ENCODE measurements at places on chromosomes 12 and 14.

DNA sequence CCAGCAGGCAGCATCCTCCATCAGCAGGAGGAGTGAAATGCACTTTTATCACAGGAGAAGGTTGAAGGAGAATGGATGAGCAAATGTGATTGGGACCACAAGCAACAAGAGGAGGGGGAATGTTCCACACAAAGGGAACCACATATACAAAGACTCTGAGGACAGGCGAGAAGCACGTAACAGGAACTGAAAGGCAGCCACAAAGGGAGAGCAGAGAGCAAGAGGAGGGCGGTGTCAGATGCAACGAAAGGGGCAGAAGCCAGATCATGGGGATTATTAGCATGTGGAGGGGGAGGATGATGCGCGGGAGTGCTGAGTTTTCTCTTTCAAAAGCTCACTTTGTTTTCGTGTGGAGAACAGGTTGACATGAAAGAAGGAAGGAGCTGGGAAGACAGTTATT lies 241.1 kb downstream of the SPTSSA start:
- DNase-seq: no peak

- peak; percentile 39 for DNase-seq
Measured at GRCh38 chr12:96907671-96908422, 790 bp downstream of the NEDD1 start.

GRCh38 chr14:55085060-55085660 lies 33.7 kb downstream of the MAPK1IP1L start:
- no peak for DNase-seq

DNA sequence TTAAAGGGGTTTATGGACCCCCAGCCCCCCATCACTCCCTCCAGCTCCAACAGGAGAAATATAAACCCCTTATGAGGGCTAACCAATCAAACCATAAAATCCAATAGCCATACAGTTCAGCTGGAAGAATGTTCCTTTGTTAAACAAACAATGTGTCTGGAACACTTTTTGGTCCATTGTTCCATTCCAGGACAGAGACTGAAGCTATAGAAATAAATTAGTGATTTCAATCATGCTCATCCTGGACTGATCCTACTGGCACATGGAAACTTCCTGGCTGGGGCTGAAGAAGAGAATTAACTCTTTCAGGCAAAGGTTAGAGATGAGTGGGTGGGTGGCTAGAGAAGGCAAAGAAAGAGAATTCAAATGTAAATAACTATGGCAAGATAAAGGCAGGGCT lies 63.4 kb downstream of the ANO2 start:
- DNase-seq: no peak

GRCh38 chr14:105150368-105151083 lies 18.1 kb downstream of the JAG2 start:
- DNase-seq: no peak

GRCh38 chr12:132429946-132430643 lies 59.9 kb upstream of the FBRSL1 start:
- DNase-seq: no peak

DNA sequence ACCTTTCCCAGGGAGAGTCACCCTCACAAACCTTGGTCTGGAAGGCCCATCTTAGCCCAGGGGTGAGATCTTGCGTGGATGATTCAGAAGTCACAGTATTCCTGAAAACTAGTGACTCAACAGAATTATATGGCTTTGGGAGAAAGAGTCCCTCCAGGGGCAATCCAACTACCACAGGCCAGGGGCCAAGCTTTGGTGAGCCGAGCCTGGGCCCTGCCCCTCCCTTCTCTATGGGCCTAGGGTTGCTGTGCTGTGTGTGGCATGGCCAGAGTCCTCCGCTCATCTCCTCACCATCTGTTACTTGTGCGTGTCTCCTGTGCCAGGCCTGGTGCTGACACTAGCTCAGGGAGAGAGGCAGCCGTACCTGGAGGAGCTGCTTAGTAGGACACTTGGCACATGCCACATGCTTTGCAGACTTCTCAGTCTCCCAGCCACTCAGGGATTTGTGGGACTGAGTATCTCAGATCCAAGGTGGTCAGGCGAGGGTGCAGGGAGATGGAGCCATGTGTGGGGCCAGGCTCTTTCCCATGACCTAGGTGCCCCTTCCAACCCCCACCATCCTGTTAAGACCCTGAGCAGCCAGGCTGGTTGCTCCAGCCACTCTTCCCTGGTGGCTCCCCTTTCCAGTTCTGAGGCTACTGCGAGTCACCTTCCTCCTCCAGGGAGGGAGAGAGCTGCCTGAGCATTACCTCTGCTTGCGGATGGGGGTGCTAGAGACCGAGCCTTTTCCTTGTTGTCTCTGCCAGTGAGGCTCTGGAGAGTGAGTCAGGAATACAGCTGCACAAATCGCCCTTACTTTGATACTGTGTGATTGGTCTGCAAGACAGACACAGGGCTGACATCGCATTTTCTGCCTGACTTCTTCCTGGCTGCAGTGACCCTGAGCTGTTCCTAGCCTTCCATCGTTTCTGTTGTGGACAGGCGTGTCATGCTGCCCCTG lies 94.1 kb downstream of the SLC25A47 start:
- DNase-seq: peak; percentile 95

- DNase-seq: no peak
Measured at GRCh38 chr12:108441549-108441948, 73.5 kb upstream of the FICD start.

- peak; percentile 22 for DNase-seq
Measured at GRCh38 chr14:61033054-61033453, 52.0 kb downstream of the SLC38A6 start.

GRCh38 chr14:88505621-88506020 lies 49.2 kb downstream of the PTPN21 start:
- no peak for DNase-seq

DNA sequence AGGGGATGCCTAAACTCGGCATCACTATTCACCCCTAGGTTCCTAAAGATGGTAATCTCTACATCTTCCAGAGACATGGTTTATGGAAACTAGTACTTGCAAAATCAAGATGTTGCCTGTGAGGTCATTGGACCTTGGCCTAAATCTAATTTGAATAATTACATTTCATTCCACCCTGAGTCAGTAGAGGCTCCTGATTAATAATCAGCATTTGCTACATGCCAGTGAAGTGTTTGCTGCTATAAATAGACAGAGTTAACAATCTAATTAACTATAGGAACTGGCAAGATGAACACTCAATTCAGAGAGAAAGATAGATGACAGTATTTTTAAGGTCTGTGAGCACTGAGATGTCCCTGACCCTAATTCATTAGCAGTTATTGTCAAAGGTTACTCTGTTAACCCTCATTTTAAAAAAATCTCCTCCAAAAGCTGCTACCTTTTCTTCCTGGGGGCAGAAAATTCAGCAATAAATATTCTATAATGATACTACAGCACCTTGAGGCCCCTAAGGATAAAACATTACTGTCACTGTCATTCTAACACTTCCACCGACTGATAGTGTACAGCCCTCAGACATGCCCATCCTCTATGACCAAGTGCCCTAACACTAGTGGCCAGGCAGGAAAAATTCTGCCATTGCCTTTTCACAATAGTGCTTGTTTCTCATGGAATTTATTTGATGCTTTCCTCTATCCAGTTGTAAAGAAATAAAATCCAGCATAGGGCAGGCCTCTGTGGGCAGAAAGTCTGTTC lies 65.7 kb upstream of the CCDC196 start:
- DNase-seq: no peak

DNA sequence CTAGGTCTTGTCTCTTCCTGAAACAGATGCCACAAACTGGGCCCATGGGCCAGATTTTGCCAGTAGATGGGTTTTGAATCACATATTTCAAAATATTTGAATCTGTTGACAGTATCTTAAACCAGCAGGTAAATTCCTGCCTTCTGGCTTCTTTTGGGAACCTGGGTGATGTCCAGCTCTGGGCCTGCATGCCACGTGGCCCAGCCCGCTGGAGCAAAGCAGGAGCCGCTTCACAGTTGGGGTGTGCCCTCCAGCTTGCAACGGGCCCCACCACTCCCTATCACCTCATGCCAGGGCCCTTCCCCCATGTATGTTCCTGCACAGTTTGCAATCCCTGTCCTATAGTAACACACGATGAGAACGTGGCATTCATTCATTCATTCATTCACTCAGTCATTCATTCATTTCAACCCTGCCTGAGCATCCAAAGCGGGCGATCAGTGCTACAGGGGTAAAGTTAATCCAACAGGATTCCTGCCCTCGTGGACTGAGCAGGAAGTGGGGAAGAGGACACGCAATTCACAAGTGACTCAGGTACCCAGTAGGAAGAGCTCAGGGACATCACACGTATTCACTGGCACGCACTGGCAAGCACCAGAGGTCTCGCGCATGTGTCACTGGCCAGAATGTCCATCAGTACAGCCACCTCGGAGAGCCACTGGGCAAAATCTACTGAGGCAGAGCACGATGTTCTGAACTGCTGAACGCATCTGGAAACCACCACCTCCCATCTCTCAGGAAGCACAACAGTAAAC lies 27.8 kb downstream of the SCARB1 start:
- DNase-seq: no peak
